ENCODE measurements at places on chromosomes 7 and 10. TPM values are rescaled to one million over a fixed set of nuclear protein-coding genes. Genes with fewer than 3 reads are reported as not detected.

Gene CDK14
- 9.7 TPM for polyA plus RNA-seq

Gene INMT
- 10.1 TPM for polyA plus RNA-seq

Gene PKD2L1
- 0.48 TPM for polyA plus RNA-seq

Gene NEUROG3
- polyA plus RNA-seq = 3.1 TPM

Gene CARD11
- polyA plus RNA-seq = 4.8 TPM

Gene UBE2D1
- 21.9 TPM for polyA plus RNA-seq

Gene MAGI2
- 2.6 TPM for polyA plus RNA-seq

Gene PRTFDC1
- 34.3 TPM for polyA plus RNA-seq

Gene SEMA3E
- 0.82 TPM for polyA plus RNA-seq

Gene SLC29A3
- 16.2 TPM for polyA plus RNA-seq

Gene C10orf67
- polyA plus RNA-seq = 0.27 TPM

Gene CASP2
- 29.4 TPM for polyA plus RNA-seq

DNA sequence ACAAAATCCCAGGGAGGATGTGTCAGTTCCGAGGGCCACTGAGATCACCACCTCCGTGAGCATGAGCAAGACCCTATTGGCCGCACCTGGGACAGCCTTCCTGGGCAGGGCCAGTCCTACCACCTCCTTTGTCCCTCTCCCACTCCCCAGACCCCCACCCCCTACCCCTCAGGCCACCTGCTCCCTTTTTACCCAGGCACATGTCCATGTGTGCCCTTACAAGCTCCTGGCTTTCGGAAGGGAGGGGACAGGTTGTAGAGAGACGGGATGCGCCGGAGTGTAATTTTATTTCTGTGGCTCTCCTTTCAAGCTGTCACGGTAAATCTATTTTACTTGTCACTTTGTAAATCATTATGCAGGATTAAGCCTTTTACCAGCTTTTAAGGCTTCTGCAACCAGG, 20.9 kb downstream of the ZMIZ1 start:
- no peak for DNase-seq

DNA sequence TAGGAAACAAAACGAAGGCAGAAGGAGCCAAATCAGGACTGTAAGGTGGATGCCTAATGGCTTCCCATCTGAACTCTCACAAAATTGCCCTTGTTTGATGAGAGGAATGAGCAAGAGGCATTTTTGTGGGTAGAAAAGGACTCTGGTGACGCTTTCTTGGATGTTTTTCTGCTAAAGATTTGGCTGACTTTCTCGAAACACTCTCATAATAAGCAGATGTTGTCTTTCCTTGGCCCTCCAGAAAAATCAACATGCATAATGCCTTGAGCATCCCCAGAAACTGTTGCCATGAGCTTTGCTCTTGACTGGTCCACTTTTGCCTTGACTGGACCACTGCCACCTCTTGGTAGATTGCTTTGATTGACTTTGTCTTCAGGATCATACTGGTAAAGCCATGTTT, 13.5 kb downstream of the PTPN12 start:
- no peak for DNase-seq

DNA sequence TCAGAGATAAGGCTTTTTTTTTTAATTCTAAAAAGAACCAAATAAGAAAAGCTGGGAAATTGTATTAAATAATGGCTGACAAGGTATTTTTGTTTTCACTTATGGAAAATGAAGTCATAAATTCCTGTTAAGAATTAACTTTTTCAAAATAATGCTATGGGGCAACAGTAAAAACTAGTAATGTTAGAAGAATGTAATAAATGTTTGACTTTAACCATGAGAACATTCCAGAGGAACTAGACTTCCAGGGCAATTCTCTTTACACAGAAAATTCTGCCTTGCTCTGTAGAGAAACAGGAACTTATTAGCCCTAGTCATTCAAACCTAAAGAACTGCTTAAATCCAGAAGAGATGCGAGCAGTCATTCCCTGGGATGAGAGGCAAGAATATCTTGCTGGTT, 571.1 kb downstream of the IPMK start:
- peak; percentile 7 for DNase-seq

GRCh38 chr10:55168343-55168742, 367.3 kb upstream of the PCDH15 start:
- no peak for DNase-seq

DNA sequence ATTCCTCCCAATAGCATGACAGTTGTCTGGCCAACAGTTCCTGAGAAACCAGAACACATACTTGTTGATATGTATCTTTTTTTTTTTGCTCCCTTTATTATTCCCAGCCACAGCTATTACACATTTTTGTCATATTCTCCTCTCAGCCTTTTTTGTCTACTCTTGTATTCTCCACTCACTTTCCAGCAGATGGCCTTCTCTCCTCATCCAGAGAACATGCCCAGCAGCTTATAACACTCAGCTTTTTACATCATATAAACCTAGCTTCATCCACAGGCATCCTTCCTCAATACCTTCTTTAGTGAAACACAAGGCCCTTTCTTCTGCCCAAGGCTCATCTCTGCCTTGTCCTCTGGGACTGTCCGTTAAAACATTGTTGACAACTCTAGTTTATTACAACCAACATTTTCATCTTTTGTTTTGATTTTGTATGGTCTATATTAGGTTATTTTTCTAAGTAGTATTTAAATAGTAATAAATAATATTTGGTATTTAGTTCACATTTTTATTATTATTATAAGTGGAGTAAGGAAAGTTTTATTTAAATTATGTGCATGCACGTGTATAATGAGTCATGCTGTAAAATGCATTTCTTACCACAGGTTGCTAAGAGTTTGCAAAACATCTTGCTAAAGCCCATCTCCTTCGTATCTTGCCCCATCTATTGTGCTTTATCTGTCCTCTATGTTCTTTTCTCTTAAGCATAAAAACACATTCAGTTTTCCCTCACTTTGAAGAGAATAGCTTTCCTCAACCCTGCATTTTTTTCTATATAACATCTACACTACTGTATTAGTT, 101.5 kb downstream of the ORC5 start:
- DNase-seq = no peak

DNA sequence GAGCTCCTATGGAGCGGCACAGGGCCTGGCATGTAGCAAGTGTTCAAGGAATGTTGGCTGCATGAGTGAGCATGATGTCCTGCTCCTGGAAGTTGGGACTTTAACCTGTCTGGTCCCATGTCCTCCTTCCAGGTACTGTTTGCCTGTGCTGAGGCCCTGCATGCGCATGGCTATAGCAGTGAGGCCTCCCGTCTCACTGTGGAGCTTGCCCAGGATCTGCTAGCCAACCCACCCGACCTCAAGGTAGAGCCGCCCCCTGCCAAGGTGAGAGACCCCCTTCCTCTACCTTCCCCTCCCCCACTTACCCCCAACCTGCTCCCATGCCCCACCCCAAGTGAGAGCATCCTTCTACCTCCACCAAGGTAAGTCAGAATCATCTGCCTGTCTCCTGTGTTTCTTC, 8.1 kb downstream of the ZSWIM8 start:
- DNase-seq = no peak

DNA sequence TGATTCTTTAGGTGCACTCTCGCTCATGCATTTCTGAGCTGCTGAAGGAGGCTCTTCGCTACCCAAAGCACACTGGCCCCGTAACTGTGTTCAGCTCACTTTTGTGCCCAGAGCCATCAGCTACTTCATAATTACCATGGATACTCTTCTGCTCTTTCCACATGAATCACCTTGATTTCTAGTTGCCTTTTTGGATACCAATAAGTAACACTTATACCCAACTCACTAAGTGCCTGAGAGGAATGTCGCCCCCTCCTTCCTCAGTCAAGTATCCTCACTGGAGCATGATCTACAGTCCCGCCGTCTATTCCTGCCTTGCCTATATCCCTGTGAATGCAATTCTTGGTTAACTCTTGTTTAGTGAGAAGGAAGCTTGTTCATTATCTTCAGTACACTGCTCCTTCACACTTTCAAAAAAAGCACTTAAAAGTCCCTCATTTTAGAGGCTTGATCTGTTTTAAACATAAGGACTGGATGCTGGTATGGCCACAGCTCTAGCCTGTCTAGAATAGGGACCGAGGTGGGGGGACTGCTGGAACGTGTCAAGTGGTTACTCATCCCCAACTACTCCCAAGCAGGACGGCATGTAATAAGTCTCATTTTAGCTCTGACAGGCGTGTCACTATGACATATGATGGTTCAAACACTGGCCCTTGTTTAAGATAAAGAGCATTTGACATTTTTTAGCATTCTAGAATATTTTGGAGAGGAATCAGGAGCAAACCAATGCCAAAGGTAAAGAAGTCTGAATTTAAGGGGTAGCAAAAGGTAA, 23.7 kb downstream of the SVIL start:
- DNase-seq = no peak

DNA sequence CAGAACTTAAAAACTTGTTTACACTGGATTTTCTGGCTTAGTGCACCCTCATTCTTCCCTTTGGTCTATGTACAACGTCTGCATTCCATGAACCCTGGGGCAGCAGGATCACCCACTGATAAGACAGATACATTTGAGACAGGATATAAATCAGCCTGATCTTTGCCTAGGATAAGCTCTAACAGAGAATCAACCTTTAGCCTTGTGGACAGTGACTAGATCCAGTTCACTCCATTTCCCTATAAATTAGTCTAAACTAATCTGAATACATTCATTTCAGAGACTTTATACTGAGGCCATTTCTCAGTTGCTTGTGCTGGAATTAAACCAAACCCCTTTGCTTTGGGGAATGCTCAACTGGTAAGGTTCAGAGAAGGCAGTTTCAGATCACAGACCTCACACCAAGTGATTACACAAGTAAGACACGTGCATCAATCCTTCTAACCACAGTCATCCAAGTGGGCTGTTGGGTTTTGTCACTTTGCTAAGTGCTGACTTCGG, 639.8 kb upstream of the FZD8 start:
- DNase-seq = peak; percentile 14

GRCh38 chr10:49593998-49594397, 16.1 kb upstream of the SLC18A3 start:
- no peak for DNase-seq

- DNase-seq = no peak
Observed at GRCh38 chr10:58857251-58857805, 319.1 kb upstream of the PHYHIPL start.

DNA sequence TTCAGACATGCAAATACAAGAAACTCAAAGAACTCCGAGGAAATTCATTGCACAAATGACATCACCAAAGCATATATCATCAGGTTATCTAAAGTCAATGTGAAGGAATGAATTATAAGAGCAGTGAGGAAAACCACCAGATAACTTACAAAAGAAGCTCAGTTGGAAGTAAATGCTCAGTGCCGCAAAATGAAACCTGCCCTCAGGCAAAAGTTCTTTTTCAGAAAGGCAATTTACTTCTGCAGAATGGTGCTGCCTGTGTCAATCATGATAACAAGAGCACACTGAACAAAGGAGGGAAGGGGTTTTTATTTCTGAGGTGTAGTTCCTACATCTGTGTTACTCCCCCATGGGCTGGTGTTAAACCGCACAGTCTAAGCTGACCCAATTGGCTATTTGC, 550.6 kb upstream of the SEMA3D start:
- no peak for DNase-seq

DNA sequence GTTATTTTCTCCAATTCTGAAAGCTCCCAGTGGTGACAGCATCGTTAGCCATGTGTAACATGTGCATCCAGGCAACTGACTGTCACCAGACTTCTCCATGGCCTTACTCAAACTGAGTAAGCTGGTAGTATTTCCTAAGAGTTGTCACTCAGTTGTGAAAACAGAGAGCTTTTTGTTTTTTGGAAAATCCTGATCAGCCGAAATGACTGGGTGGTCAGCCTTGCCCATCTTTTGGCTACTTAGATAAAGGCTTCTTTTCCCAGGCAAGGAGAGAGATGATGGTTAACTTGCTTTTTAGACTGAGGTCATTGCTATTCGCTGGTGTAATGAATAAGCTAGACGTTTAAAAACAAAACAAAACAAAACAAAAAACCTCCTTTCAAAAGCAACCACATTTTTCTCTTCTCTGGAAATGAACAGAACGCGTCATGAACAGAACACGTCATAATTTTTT, 159.5 kb upstream of the KLF14 start:
- no peak for DNase-seq

- DNase-seq = no peak
Observed at GRCh38 chr7:133691727-133692610, 435.2 kb upstream of the LRGUK start.

DNA sequence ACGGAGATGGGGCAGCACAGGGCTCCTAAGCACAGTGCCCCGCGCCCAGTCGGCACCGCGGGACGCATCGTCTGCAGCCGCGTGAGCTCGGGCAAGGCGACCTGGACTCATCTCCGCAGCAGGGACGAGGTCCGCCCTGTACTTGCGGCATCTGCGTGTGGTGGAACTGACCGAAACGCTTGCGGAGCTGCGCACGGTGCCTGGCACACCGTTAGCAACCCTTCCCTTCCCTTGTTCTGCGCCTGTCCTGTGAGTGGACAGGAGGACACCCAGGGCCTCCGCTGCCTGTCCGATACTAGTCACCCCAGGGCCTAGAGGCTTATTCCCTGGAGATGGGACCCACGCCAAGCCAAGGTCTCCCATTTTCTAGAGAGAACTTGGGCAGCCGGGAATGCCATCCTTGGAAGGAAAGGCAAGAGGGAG, 98.5 kb downstream of the WDR11 start:
- DNase-seq = no peak

GRCh38 chr10:121080281-121080891, 229.2 kb downstream of the WDR11 start:
- peak; percentile 94 for DNase-seq

- no peak for DNase-seq
Observed at GRCh38 chr7:8739837-8740236, 306.4 kb downstream of the NXPH1 start.

GRCh38 chr10:6053816-6054631, 8.1 kb downstream of the IL2RA start:
- peak; percentile 87 for DNase-seq

- no peak for DNase-seq
Observed at GRCh38 chr10:71727105-71727737, 7.6 kb upstream of the C10orf105 start.

DNA sequence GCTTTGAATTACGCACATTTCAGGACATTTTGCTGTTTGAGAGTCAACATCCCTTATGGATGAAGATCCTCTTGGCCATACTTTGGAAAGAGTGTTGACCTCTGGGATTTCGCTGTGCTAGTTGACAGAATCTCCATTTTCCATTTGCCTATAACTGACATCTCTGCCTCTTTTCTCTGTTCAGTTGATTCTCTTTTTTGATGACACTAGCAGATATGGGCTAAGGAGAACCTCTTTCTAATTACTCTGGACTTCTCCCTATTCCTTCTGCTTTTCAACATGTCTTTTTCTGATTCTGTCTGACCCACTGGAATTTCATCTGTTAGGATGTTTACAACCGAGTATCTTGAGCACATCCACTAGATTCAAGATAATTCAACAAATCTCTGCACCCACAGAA, 311.5 kb downstream of the CAMK1D start:
- no peak for DNase-seq

DNA sequence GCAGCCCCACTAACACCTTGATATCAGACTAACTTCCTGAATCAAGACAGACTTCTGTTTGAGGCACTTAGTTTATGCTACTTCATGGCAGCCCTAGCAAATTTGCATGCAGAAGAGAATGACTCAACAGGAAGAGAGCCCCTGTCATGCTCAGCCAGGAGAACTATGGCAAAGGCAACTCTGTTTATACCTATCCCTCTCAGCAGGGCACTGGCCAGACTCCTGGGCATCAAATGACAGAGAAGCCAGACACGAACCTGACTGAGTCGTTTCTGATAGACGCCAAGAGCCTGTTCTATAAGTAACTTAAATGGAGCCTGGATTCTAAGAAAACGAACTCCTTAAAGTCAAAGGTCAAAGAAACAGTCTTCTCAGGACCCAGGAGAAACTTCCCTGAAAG, 50.9 kb upstream of the UNC5B start:
- DNase-seq = no peak

GRCh38 chr7:158439035-158439434, 148.6 kb downstream of the PTPRN2 start:
- DNase-seq = no peak

- DNase-seq = no peak
Observed at GRCh38 chr7:124652237-124652636, 113.4 kb downstream of the GPR37 start.
